Placental epithelial cell (primary cell): ENCODE measurements at places on chromosomes 3 and 15. TPM values are rescaled to one million over a fixed set of nuclear protein-coding genes. Genes with fewer than 3 reads are reported as not detected.

The ADAMTSL3 gene
- total RNA-seq, result not detected in 2 replicates

The CADPS gene
- not detected in 2 replicates for total RNA-seq

The HYPK gene
- total RNA-seq, result 4.6 and 9.4 TPM in 2 replicates

The ZNF660 gene
- 3.0 and 7.5 TPM in 2 replicates for total RNA-seq

The ZNF620 gene
- 0.79 and 0.87 TPM in 2 replicates for total RNA-seq

The PLSCR2 gene
- not detected in 2 replicates for total RNA-seq

The C3orf22 gene
- not detected in 2 replicates for total RNA-seq

The CPLX3 gene
- total RNA-seq, result not detected in 2 replicates

The SMCO1 gene
- total RNA-seq, result not detected in 2 replicates

The PLSCR4 gene
- total RNA-seq, result 11.0 and 11.4 TPM in 2 replicates

The ARPP21 gene
- total RNA-seq, result under 0.01 and 0.22 TPM in 2 replicates

The THAP10 gene
- total RNA-seq, result 1.5 and 2.0 TPM in 2 replicates

The C3orf49 gene
- total RNA-seq, result not detected in 2 replicates
